GF-D8 (cell line): ENCODE measurements at places on chromosomes 4 and X.

DNA sequence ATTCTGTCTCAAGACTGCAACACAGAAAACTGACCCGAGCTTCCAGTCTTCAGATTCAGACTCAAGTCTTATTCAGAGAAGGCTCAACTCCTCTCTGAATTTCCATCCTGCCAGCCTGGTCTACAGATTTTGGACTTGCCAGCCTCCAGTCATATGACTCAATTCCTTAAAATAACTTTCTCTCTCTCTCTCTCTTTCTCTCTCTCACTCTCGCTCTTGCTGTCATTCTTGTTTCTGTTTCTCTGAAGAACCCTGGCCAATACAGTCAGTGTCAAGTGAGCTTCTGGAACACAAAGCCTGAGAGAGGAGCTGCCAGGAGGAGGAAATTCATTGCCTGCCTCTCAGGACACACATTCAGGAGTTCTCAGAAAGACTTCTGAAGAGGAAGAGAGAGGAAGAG, 154.9 kb downstream of the PARM1 start:
- no peak for DNase-seq

GRCh38 chrX:96361844-96362243, 322.8 kb upstream of the DIAPH2 start:
- no peak for DNase-seq

DNA sequence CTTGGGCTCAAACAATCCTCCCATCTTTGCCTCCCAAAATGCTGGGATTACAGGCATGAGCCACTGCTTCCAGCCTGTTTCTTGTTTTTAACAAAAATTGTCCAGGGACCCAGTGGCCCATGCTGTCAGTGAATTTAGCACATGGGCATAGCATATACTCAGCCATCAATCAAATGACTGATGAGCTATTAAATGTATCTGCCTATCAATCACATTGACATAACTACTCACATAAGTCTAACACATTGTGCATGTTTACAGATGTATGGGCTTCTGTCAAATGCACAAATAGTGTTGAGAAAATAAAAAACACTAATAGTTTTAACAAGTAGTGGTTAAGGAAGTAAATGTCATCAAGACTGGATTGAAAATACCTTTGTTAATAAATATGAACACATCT, 249.4 kb downstream of the COX18 start:
- DNase-seq = no peak

DNA sequence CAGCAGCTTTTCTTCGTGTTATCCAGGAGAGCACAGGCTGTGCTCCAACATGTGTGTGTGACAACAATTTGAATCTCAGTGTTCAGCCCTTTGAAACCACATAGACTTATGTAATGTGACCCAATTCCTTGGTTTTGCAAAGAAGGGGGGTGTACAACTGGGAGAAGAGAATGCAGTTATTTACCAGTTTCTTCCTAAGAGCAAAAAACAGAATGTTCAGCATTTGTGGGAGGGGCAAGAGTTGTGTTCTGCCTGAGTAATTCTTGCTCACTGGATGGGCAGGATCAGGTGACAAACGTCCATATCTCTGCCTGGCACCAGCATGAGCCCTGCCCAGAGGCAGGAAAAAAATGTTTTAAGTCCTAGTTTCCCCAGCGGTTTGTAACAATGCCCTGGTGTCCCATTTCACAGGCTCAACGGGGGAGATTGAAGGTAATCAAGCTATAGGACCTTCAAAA, 72.0 kb downstream of the PRPS1 start:
- DNase-seq = no peak

DNA sequence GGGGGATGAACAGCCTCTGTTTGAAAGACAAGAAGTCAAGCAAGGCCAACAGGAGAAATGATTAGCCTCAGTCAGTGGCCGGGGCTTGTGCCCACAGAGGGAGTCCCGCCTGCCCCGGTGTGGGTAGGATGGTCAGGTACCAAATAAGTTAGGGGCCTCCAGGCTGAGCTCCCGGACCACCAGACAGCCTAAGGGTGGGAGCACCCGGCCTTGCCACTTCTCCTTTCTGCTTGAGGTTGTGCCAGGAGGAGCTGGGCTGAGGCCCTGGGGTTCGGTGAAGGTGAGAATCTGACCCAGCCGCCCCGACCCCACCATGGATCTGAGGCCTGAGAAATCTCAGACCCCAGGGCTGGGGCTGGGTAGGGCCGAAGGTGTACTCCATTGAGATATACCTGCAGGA, 48.8 kb downstream of the EFNB1 start:
- DNase-seq = no peak

GRCh38 chr4:47786958-47787370, 50.9 kb downstream of the CORIN start:
- DNase-seq = no peak

DNA sequence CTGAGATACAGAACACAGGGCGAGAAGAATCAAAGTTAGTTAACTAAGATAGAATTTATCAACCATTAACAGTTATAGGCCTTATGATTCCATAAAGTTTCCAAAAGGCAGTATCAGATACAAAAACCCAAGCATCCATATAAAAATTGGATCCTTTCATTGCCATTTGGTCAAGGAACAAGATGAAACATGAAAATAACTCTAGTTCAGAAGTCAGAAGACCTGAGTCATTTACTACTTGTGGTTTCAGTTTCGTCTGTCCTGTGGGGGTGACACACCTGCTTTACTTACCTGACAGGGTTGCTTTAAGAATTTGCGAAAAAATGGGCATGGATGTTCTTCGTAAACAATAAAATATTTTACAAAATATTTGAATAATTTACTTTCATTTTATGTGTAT, 130.8 kb downstream of the ANAPC10 start:
- DNase-seq = no peak

DNA sequence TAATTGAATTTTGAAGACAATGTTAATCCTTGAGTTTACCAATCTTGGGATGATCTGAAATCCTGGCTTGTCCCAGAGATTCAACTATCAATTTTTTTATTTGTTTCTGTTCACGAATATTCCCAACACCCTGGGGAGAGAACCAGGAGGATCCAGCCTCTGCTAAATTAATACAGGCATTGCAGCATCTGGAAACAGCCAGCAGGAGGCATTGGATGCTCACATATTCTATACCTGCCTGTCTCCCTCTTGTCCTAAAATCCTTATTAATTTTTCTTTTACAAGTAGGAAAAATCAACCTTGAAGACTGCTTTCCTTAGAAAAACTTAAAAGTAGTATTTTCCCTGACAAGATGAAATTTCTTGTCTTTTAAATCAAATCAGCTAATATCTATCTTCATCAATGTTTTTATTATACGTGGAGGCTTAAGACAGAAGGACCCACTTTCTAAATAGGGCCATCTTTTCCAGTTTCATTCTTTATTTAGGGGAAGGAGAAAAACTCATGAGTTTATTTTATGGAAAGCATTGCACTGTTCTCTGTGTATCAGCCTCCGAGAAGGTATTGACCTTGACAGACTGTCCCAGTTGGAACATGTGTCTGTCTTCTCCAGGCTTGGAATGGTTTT, 102.4 kb downstream of the CLNK start:
- no peak for DNase-seq

DNA sequence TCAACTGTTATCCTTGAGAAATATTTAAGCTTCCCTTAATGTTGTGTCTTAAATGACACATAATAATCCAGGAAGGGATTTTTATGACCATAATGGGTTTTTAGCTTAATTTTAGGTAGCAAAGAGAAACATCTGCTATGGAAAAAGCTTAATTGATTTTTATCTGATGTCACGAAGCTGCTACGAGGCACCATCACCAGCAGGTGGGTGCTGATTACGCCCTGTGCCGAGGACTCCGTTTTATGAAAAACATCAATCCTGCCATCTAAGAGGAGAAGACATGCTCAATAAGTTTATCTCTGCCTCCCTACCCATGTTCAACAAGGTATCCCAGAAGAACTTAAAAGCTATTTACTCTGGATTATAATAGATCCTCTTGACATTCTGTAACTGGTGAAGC, 280.6 kb upstream of the ZFP42 start:
- no peak for DNase-seq

DNA sequence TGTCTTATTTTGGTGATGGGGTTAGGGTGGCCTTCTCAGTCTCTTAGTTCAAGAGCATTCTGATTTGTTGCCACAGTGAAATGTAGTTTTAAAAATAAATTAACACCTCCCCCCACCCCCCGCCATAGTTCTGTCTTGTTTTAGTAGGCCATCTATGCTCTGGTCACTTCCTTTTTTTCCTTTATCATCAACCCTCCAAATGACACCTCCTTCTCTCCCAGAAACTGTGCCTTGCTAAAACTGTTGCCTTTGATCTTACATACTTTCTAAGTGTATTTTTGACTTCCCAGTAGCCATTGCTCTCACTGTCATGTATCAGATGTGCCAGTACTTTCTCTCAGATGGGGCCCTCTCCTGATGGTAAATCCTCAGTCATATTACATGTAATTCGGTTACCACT, 14.5 kb upstream of the NDUFC1 start:
- no peak for DNase-seq

DNA sequence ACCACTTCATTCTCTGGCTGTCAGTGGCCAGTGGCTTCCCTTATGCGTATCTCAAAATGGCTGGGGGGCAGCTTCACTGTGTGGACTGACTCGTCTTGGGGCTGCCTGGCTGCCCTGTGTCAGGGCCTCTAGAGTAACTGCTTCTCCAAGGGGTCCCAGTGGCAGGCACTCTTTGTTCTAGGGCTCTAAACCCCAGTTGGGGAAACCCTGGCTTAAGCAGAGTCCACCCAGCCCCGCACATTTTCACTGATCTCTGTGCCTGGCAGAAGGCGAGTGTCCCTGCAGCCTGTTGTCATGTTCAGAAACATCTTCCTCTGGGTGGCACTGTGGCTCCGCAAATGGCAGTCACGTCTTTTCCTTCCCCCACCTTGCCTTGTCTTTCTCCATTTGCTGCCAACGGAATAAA, 59.7 kb downstream of the NBDY start:
- no peak for DNase-seq

GRCh38 chrX:39195156-39195555, 393.9 kb downstream of the MID1IP1 start:
- DNase-seq = no peak

DNA sequence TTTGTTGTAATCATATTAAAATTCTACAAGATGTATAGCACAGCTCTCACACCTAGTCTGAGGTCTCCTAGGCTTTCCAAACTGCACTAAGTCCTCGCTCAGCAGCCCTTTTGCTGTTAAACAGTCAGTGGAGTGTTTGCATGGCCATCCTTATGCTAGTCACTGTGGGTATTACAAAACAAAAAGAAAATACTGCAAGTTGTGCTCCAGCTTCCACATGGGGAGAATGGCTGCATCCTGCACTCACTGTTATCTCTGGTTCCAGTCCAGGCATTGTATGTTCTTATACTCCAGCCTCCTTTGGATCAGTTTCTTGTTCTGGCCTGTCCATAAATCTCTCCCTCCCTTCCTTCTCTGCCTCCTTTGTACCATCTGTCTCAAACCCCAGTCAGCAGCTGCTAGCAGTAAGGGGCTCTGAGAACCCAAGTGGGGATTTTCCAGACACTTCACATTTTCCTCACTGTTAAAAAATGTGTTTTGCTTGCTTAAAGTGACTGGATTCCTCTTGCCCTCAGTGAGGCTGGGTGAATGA, 38.5 kb upstream of the BMP15 start:
- DNase-seq = no peak

- no peak for DNase-seq
Measured at GRCh38 chr4:85741921-85742591, 267.1 kb downstream of the ARHGAP24 start.

DNA sequence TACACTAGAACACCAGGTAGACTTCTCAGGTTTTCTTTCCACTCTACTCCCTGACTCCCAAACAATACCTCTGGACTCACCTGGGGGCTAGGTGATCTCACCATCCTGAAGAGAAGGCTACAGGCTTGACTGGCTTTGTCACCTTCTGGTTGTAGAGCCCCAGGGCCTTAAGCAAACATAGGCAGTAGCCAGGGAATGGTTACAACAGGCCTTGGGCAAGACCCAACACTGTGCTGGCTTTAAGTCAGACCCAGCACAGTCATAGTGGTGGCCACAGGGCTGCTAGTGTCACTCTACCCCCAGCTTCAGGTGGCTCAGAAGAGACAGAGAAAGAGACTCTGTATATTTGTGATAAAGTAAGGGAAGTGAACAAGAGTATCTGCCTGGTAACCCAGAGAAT, 118.1 kb upstream of the EMCN start:
- DNase-seq = no peak

GRCh38 chrX:129749069-129749468, 10.3 kb downstream of the XPNPEP2 start:
- DNase-seq = no peak

GRCh38 chrX:101478366-101478765, 6.9 kb upstream of the ARMCX4 start:
- DNase-seq = no peak

DNA sequence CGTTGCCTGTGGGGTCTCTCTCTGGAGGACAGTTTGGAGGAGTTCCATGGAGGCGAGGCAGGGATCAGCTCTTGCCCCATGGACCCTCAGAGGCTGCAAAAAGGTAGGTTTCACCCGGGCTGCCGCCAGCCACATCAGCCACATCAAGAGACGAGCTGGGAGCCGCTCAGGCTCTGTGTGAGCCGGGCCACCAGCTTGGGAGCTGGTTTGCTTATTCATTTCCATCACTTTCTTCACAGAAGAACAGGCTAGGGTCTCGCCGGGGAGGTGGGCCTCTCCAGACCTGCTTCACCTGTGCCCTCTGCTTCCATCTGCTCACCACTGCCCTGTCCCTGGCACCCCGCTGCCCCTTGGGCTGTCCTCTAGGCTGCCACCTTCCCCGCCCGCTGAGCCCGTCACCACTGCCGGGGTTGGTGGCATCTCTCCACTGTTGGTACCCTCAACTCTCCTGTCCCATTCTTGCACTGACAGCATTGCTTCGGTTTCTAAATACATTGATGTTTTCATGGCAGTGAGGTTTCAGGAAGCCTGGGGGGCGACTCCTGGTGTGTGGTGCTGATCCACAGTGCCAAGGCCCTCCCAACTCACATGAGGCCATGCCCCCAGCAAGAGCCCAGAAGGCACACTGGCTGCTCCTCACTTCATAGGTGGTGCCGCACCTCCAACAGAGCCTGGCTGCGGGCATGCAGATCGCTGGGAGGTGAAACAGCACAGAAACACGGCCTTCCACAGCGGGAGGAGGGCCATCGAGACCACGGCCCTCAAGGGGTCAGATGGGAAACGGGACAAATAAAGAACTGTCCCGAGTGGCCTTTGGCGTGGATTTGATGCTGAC, 4.5 kb upstream of the TREX2 start:
- no peak for DNase-seq
